Nucleus accumbens (tissue), 56 donors: ENCODE measurements at places on chromosomes 5 and 9.

- DNase-seq: no peak
These were observed 55.5 kb upstream of the DMRT3 start for GRCh38 chr9:920927-921326.

DNA sequence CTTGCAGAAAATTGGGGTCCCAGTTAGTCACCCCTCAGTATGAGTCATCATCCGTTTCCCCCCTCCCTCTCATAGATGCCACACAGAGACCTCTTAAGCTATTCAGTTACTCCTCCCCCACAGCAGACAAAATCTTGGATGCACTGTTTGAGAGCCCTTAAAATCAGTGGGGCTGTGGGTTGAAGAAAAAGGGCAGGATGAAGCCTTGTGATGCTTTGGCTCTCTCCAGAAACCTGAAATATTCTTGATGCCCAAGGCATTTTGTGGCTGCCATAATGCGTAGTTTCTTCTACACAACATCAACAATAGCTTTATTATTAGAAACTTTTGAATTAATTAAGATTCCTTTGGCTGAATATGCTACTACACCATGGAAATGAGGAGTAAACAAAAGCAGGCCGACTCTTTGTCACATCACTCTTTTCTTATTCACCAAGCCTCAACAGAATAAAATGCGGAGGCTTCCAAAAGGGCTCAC lies 133.8 kb downstream of the MRPS30 start:
- no peak for DNase-seq

DNA sequence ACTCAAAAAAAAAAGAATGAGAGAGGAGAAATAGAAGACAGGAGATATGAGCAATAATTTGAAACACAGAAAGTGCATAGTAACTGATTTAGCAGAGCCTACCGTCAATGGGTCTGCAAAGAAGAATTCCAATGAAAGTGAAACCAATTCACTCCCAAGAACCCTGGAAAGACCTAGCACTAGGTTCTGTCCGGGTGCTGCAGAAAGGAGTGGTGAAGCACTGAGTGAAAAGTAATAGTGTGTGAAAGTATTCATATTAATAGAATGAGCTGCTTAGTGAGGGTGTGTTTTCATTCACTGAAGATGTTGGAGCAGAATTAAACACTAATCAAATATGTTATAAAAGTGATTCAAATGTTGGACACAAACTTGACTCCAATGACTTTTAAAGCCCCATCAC lies 51.3 kb upstream of the SLC30A5 start:
- DNase-seq: no peak

DNA sequence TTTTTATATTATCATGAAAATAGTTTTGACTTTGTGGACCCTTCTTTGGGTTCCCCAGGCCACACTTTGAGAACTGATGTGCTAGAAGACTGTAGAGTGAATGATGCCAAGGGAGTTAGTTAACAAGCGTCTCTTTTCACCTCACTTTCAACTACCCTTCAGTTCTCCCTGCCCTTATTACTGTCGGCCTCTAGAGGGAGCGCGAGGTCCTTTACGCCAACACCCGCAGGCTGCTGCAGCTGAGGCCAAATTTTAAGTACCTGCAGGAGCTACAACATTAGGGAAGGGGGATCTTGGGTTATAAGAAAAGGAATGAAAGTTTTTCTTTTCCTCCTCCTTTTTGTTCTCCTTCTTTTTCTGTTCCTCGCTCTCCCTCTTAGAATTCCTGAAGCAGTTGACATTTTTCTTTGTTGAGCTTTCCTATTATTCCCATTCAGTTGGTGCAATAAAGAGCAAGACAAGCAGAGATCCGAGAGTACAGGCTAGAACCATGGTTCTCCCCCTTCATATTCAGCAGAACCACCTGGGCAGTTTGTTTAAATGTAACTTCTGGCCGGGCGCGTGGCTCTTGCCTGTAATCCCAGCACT lies 84.0 kb downstream of the ZFAND5 start:
- DNase-seq: peak; percentile 48

DNA sequence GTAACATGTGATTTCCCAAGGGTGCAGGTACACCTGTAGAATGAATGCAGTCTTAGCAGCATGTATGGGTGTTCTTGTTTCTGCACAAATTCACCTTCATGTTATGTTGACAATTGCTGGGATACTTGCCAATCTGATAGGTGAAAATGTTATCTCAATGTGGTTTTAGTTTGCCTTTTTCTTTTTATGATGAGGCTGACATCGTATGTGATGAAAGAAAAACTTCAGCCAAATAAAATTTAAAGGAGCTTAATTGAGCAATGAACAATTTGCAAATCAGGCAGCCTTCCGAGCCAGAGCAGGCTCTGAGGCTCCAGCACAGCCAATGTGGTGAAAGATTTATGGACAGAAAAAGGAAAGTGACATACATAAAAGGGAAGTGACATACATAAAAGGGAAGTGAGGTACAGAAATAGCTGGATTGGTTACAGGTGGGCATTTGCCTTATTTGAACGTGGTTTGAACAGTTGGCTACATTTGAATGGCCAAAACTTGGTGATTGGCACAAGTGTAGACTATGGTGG lies 10.5 kb downstream of the TAL2 start:
- no peak for DNase-seq
